Dermis blood vessel endothelial cell (primary cell): ENCODE measurements at places on chromosomes 4 and X. TPM values are rescaled to one million over a fixed set of nuclear protein-coding genes. Genes with fewer than 3 reads are reported as not detected.

DNA sequence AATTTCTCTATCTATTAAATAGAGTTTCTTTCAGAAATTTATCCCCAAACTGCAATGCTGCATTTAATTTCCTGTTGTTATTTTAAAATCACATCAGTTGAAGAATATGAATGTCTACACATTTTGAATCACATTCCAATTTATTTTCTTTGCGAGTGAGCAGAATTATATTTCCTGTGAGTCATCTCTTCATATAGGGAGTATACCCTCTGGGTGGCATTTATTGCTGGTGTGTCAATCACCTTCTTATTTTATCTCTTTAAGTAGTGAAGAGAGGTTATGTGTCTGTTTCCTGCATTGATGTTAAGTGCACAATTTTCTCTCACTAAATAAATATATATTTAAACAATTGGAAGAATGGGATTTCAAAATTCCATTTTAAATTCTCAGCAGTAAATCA lies 511.0 kb upstream of the ATOH1 start:
- DNase-seq, result no peak

DNA sequence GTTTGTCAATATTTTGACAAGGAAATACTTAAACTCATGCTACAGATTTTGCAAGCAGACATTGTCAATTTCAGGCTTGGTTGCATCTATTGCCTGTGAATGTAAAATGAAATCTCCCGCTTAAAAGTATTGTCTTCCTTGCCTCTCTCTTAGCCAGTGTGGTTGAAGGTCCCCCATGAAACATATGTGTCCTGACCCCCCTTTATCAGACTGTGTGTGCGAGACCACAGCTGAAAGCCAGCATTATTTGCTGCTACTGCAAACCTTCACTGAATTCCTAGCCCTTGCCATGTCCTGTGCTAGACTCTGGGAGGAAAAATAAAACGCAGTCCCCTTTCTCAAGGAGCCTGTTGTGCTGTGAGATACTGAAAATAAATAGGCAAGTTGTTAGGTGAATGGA lies 16.6 kb upstream of the CLNK start:
- DNase-seq, result no peak

DNA sequence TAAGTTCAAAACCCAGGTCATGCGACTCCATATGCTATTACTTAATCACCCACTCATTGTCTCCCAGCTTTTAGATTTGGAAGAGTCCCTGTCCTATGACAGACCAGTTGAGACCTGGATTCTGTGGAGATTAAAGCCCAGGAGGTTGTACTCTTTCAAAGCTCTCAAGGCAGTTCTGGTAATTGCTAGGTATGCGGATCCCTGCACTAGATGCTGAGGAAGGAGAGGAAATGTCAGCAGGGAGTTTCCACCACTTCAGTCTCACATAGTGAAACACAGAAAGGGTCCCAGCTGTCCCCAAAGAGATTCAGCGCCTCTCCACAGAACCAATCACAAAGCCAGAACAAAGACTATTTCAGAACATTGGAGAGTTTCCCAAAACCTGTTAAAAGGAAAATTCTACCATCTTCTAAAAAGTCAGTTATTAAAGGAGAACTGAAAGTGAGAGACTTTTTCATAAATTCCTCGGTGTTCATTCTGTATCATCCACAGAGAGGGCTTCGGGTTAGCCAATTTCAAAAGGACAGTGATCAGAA lies 53.4 kb downstream of the IRF2 start:
- DNase-seq, result no peak

GRCh38 chr4:46503739-46504138 lies 113.8 kb upstream of the GABRA2 start:
- no peak for DNase-seq

GRCh38 chrX:116198810-116199209 lies 28.3 kb downstream of the AGTR2 start:
- no peak for DNase-seq

Gene CLDN2
- 0.09 and 0.17 TPM in 2 replicates for total RNA-seq

Gene PAGE5
- total RNA-seq, result not detected in 2 replicates

Gene CSAG3
- total RNA-seq, result not detected in 2 replicates

Gene ATP11C
- 93.1 and 118 TPM in 2 replicates for total RNA-seq

Gene CC2D2A
- 7.8 and 9.3 TPM in 2 replicates for total RNA-seq
